ENCODE measurements at places on chromosomes 11 and 22.
A peak's percentile ranks its signal among the peaks of the same experiment; 100 is the strongest.

DNA sequence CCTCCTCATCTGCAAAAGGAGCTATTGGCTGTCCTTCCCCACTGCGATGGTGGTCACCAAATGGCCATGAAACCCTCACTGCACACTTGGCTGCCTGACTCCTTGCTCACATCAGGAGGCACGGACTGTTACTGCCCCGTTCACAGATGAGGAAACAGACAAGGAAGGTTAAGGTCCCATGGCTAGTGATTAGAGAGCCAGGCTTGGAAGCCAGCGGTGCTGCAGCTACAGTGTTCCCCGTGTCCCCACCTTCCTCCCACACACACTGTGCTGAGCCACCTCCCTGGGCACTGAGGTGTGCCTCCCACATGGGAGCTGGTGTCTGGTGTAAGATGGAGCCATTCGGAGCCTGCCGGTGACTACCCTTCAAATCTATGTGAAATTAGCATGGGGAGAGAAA is 2.6 kb downstream of the ARHGAP8 start:
- DNase-seq, result no peak

DNA sequence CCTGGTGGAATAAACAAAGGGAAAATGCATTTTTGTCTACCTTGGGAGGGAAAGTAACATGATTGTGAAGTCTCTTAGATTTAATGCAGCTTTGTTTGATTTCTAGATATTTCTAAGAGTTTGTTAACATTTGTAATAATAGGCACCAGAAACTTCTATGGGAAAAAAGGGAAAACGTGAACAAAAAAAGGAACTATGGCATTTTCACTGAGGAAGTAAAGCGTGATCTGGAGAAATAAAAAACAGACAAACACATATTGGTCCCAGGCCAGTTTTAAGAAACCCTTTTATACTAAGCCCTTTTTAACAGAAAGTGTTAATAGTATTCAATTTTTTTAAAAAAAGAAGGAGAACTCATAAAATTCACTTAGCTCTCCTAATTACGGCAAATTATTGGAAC is 6.9 kb upstream of the MS4A7 start:
- DNase-seq, result no peak

DNA sequence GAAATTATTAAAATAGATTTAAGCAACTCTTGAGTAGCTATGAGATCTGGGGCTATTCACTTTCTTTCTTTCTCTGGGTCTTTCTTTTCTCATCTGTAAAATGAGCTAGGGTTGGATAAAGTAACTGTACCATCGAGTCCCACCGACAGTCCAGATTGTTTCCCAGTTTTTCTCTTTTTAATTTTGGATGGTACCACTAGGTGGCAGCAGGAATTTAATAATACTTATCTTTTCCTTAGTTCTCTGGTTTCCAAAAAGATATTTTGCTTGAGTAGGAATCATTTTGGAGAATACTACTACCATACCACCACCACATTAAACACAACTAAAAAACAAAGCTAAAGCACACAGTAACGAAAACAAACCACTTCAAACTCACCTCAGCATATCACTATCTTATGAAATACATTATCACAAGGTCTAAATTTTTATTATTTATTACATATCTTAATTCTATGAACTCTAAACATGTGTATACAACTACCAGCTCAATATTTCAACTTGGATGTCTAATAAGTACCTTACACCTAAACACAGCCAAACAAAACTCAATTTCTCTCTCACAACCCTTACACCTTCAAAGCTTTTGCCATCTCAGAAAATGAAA is 584.0 kb downstream of the KCNA4 start:
- no peak for DNase-seq

- DNase-seq, result no peak
Measured at GRCh38 chr11:115721296-115721995, 217.2 kb upstream of the CADM1 start.

DNA sequence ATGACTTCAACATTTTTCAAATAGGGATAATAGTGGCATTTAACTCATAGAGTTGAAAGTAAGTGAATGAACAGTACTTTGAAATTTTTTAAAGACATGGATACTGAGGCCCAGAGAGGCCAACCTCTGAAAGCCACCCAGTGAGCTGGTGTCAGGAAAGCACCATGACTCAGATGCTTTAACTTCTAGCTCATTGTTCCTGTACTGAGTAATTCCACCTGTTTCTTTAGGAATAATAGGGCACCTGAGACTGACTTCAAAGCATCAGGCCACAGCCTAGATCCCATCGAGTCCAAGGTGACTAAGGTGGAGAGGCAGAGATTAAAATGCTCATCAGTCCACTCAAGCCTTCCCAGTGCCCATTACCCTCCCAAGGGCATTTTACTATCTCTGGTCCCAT is 491.8 kb upstream of the TENM4 start:
- no peak for DNase-seq

DNA sequence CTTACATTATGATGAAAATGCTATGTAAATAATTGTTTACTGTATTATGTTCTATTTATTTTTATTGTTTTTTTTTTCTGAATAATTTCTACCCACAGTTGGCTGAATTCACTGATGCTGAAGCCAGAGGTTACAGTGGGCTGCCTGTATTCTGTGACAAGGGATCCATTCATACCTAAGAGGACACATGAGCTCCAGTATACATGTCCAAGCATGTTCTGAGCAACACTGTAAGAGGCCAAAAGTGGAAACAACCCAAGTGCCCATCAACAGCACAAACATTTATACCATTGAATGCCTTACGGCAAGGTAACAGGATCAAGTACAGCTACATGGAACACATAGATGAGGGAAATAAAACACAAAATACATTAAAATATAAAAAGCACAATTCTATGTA is 1.4 kb upstream of the SRSF8 start:
- no peak for DNase-seq

- no peak for DNase-seq
Measured at GRCh38 chr11:61560751-61561150, 20.1 kb downstream of the SYT7 start.

- DNase-seq, result no peak
Measured at GRCh38 chr22:36885474-36885873, 24.7 kb downstream of the NCF4 start.

DNA sequence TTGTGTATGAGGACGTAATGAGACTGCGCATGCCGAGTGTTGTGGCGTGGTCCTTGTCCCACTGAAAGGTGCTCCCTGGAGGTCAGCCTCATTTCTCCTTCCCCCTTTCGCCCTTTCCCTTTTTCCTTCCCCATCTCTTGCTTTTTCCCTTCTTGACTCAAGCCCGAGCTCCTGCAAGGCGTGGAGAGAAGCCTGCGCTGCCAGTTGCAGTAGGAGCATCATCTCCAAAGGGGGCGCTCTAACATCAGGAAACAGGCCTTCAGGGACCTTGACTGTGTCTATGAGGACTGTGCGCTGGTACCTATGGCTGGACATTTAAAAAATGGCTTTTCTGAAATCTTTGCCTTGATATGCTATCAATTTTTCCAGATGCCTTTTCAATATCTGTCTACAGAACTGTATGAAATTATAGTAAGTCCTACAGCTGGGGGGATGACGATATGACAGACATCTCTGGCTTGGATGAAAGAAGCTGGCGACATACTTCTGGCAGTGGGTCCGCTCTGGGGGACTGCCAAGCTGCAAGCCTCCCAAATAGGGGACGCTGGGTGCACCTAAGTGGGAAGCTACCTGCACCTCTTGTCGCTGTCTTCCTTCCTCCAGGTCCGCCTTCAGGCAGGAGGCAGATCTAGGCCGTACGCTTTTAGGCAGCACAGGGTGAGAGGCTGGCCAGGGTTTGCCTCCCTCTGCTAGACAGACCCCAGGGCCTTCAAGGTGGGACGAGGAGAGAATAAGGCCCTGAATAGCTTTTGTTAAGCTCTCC is 96.5 kb downstream of the NXPE2 start:
- DNase-seq, result peak; percentile 10

DNA sequence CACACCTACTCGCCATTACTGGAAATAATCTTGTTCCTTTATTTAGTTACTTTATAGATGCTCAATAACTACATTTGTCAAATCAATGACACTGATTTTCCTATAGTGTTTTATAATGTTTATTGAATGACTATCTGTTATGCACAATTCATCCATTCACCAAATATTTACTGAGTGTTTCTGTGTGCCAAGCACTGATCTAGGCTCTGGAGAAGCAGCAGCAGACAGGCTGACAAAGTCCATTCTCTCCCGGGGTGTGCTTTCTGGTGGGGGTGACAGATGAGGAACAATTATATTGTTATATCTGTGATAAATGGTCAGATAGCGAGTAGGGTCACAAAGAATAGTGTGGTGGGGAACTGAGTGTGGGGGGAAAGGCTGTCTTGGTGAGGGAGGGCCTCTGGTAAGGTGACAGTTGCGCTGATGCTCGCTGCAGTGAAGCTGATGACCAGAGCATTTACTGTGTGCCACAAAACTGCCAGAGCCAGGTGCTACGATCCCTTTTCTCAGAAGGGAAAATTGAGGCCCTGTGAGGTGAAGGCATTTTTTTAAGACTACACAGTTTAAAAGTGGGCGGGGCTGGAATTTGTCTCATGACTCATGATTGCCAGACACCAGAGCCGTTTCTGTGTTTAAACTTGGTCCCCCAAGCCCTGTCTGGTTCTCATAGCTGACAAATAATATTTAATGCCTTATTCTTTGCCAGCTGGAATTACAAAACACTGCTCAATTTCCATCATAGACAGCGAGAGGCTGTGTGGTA is 10.2 kb downstream of the PACS1 start:
- DNase-seq, result no peak

DNA sequence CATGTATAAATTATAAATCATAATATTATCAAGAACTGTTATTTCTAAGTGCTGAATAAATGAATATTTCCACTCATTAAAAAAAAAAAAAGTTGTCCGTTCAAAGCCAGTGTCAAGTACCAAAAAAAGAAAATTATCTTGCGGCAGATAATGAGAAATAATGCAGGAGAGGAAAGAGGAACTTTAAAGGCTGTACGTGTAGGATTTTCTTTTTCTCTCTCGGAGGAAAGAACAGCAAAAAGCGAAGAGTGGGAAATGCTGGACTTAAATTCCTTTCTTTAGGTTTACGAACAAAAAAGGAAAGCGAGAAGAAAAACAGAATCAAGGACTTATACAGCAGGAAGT is 999 bp upstream of the CCDC83 start:
- DNase-seq, result no peak

DNA sequence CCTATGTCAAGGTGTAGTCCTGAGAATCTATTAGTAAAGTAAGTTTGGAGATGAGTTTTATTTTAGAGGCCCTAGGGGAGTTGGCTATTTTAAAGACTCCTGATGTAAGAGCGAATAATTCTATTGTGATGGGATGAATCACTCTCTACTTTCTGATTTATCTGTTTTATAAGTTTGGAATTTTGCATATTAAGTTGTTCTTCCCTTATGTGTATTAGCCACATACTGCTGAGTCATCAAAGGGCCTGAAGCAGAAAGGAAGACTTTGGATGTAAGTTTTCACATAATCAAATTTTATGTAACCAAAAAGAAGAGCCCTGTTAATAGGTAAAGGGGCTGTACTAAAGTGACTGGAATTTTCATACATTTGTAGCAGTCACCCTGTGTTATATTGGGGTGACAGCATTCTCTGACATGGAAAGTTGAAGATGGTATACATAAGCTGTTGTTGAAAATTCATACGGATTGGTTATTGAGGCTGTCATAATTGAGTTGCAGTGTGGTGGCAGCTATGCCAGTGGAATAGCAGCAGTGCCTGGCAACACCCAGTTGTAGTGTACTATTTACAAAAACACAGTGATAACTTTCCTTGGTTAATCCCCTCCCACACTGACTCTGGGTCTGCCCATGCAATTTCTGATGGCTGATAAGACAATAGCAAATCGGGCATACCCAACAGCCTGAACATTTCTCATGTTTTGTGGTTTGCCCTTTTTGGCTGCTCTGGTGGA is 90.6 kb upstream of the NTM start:
- no peak for DNase-seq

DNA sequence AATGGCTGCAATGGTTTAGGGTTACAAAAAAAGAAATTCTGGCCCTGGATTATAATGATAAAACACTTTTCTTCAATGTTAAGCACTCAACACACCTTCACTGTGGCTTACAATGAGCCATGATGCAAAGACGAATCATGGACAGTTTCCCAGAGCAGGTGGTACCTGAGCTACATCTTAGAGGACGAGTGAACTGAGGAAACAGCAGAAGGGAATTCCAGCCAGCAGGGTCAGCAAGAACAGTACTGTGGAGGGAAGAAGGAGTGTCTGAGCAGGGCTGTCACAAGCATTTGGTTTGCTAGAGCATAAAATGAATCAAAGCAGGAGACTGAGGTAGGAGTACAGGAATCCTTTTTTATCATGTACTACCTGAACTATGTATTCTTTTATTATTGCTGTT is 332.8 kb upstream of the C11orf87 start:
- DNase-seq, result no peak

- peak; percentile 87 for DNase-seq
Measured at GRCh38 chr11:133064152-133064877, 468.0 kb downstream of the OPCML start.

DNA sequence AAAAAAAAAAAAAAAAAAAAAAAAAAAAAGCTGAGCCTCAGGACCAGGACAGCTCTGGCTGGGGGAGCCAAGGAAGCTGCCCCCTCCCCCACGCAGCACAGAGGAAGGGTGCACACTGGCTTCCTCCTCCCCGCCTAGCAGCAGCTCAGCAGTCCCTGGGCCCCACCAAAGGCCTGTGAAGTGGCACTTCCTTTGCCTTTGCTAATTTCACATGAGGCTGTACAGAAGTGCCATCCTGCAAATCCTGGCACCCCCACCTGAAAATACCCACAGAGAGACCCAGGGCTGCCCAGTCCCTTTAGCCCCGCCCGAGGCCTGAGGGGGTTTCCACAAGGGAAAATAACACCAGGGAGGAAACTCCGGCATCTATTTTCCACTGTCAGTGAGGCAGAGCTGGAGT is 3.9 kb downstream of the RHOG start:
- no peak for DNase-seq

DNA sequence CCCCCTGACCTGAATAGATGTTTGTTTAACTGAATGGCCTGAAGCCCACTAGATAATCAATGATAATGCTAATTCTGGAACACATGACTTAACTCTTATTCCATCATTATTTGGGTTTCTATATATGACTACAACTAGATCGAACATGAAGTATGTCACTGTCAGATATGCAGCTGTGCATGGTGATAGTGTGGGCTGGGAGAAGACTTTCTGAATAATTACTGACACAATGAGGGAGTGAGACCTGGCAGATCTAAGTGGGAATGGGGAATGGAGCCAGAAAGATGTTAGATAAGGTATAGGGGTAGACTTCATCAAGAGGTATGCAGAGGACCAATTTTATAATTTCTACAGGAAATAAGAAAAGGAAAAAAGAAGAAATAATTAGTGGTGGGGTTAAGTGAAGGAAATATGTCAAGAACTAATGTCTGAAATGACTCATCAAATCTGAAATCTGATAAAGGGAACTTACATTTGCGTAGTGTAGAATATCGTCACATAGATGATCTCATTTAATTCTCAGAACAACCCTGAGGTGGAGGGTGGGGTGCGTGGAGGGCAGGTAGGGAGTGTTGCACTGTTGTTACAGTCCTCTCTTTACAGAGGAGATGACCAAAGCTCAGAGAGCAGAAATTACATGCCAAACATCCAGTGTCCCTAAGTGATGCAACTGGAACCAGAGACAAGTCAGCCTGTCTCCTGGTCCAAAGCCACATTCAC is 68.2 kb upstream of the EED start:
- no peak for DNase-seq

Data from nucleus accumbens (tissue), 56 donors.